ENCODE measurements at places on chromosomes 11 and 22.

- DNase-seq, result no peak
Measured at GRCh38 chr22:47286590-47286989, 524.1 kb downstream of the TBC1D22A start.

GRCh38 chr11:48116437-48117228 is 100.0 kb upstream of the OR4B1 start:
- DNase-seq, result no peak

DNA sequence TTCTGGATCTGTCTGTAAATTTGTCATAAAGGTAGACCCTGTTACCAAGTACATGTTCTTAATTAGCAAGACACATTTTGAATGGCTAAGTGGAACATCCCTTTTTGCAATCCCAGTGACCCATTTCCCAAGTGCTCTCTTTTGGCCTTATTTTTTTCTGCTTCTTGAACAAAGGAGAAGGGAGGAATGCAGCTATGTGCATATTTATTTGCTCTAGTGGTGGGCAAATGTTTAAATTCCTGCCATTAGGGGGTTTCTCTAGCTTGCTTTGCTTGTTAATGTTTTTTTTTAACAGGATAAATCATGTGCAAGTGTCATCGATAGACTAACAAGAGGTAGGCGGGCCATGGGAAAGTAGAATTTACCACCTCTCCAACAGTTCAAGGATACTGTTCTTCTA is 135.7 kb downstream of the COMMD9 start:
- no peak for DNase-seq

DNA sequence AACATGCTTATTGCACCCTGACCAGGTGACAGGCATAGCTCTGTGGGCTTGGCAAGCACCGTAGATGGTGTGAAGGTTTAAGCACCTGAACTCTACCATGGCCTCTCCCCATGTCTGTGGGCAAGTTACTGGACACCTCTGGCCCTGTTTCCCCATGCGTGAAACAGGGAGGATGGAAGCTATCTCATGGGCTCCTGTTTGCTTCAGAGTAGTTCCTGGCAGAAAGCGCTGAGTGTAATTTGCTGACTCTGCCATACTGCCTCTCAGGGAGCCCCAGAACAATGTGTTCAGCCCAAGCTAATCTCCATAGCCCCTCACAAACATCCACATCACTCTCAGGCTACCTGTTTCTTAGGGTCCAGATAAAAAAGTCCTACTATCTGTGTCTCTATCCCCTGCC is 2.4 kb downstream of the CBX6 start:
- DNase-seq, result no peak

GRCh38 chr11:119788096-119788883 is 59.3 kb upstream of the NECTIN1 start:
- no peak for DNase-seq

DNA sequence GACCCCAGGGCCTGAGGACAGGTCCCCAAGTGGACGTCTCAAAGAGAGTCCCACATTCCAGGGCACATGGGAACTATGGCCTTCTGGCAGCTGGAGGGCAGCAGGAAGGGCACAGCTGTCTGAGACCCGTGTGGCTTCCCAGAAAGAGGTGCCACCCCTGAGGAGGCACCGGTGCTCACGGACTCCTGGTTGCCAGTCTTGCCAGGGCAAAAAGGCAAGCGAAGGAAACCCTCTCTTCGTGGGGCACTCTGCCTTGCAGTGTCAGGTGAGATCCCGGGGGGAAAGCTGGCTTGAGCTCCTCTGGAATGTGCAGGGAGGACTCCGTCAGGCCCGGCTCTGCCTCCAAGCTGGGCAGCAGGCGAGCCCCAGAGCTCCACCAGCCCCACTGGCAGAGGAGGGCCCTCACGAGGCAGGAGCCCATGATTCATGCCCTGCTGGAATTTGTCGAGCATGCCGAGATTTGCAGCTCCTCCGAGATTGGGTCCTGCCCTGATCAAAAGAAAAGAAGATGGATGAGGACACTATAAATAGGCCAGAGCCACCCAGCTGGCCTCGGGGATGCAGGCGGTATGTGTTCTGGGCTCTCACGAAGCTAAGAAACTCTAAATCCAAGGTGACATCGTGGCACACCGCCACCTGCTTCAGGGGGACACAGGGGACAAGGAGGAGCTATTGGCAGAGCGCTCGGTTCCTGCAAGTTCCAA is 9.9 kb upstream of the CELSR1 start:
- no peak for DNase-seq

Measured in fibroblast of skin of left biceps (primary cell).